LoVo (cell line): ENCODE measurements at places on chromosomes 5 and 9.

DNA sequence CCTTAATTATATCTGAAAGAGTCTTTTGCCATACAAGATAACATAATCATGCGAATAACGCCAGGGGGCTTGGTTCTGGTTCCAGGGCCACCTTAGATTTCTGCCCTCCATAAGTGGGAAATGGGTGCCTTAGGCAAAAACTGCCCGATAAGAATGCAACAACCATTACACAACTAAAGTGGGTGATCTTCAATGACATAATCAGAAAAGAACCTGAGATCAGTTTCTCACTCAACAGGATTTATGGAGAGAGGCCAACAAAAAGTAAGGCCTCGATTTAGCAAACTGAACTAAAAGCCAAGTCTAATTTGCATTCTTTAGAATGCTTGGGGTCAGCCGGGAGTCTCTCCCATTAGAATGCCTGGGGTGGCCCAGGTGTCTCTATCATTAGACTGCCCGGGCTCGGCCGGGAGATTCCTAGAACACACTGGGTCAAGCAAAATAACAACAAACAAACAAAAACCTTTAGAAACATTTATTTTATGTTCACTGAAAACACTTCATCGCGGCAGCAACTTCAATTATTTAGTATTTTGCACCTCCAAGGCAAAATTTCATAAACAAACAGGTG is 194.8 kb downstream of the AUH start:
- no peak for DNase-seq

- DNase-seq = no peak
These were observed 4.8 kb downstream of the USP20 start for GRCh38 chr9:129840034-129840433.

DNA sequence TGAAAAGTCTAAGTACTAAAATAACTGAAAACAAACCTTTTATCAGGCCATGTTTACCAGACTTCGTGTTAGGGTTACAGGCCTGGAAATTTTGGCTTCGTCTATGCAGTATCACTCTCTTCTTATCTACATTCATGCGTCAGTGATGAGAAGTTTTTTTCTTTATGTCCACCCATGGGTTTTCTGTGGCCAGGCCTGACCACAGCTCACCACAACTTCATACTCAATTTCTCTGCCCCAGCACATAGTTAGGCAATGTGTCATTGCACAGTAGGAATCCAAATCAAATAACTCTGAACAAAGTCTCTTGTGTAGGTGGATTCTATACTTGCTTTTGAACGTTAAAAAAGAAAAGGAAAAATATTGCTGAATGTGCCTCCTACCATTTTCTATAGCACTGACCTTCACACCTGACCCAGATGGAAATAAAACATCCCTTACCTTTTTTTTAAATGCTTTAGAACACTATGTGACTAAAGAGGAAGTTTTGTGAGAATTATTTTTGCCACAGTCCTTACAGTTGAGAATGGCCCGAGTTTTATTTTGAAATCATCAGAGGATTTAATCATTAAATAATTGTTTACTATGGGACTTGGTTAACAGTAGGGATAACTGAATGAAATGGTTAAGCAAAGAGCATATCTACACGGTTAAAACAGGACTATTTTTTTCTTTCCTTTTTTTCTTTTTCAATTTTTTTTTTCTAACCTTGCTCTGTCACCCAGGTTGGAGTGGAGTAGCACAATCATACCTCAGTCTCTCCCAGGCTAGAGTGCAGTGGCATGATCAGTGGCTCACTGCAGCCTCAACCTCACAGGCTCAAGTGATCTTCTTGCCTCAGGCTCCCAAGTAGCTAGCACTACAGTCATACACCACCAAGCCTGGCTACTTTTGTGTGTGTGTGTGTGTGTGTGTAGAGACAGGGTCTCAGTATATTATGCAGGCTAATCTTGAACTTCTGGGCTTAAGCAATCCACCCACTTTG is 1247.0 kb upstream of the ACO1 start:
- peak; percentile 62 for DNase-seq

DNA sequence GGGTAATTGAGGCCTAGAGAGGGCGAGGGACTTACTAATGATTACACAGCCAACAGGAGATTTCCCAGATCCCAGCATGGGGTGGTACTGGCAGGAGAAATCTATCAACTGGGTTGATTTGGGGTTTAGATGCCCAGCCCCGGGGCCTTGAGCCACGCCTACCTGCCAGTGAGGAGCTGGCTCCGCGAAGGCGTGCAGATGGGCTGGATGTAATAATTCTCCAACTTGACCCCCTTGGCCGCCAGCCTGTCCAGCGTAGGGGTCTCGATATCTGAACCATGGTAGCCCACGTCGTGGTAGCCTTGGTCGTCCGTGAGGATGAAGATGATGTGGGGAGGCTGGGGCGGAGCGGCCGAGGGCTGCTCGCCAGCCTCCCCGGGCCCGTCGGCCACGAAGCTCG is 804 bp downstream of the ARSI start:
- DNase-seq = no peak

DNA sequence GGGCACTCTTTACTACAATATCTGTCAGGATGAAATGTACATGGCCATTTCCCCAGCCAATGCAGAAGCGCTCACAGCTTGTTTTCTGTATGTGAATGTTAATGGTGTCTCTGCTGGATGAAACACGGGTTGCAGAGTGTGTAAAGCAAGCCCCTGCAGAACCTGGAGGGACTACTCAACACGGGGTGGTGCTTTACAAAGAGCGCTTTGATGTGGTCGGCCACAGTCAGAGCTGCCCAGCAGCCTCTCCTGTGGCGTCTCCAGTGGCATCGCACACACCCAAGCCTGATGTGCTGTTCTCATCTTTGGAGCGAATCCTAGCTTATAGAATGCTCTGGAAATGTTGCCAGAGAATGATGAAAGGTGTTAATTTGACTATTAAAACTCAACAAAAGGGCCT is 162.7 kb upstream of the NFIL3 start:
- DNase-seq = no peak

- DNase-seq = no peak
These were observed 75.0 kb downstream of the TLE1 start for GRCh38 chr9:81614335-81614734.

GRCh38 chr9:77827104-77827784 is 179.1 kb upstream of the GNA14 start:
- no peak for DNase-seq

DNA sequence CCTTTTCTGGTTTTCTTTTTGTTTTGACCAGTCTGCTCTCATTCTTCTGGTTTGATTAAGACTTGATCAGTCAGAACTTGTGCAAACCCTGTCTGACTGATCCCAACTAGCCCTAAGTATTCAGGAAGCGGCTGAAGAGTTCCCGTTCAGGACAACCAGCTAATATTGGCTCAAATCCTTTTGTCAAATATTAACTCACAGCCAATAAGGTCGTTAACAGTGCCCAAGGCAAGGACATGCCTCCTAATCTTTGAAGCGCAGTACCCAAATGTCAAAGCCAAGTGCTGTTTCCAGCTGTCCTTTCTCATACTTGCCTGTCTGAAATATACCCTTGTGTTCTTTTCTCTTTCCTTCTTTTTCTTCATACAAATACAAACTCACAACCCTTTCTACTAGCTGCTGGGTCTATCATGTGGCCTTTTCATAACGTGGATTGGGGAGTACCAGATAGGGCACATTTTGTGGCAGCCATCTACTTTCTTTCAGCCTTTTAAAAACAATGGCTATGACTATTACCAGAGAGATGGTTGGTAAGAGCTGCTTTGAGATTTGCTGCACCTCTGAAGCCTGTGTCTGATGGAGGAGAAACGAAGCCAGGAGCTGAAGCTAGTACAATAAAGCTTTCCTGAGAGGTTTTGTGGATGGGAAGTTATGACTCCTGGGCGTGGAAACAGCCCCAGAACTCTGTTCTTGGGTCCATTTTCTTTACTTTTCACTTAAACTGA is 266.4 kb upstream of the ZNF608 start:
- no peak for DNase-seq

GRCh38 chr9:33378121-33378795 is 24.1 kb downstream of the AQP7 start:
- DNase-seq = no peak

- DNase-seq = no peak
These were observed 49.1 kb downstream of the GABRA1 start for GRCh38 chr5:161897033-161897432.

DNA sequence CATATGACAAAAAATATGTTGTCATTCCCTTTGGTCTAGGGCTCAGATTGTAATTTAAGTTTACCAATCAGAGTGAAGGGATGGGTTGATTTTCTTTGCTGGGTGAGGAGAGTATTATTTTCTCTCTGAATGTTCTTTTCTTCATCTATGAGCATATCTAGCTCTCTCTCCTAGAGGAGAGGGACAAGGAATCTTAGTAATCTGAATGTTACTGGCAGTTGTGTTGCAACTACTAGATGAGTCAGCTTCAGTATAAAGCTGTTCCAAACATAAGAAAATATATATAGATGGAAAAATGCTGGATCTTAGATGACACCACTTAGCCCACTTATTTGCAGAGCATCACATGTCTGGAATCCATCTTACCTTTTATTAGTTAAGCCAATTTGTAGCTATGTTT is 259.3 kb downstream of the TUSC1 start:
- no peak for DNase-seq

- no peak for DNase-seq
These were observed 223.0 kb downstream of the IRX1 start for GRCh38 chr5:3818624-3819023.

DNA sequence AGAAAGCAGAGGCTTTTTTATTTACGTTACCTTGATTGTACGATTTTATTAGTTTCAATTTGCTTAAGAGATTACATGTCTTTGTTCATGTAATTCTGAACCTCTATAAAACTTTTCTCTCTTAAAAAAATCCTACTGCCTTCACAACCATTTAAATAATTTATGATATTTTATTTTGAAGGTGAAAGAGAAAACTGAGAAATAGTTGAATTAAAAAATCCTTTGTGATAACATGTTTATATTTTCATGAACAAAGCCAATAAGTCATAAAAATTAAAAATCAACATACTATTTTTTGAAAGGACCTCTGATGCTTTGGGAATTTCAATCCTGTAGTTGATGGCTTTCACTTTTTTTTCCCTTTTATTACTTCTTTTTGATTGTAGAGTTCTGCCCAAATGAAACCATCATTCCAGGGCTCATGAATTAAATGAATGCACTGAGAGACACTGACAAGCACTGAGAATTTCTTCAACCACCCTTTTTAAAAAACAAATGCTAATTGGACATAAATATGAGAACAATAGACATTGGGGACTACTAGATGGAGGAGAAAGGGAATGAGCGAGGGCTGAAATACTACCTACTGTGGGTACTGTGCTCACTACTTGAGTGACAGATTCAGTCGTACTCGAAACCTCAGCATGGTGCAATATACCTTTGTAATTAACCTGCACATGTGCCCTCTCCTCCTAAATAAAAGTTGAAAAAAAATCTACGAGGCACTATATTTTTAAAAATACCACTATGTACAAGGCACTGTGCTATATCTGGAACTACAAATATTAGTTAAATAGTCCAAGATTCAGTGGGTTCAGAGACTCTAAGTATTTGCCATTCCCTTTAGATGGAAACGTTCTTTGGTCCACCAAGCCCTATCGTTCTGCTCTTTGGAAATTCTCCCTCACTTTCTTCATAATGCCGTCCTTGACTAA is 5.9 kb downstream of the CDKN2A start:
- no peak for DNase-seq

- DNase-seq = no peak
These were observed 81.3 kb upstream of the PRR16 start for GRCh38 chr5:120382833-120383232.

- DNase-seq = no peak
These were observed 82.0 kb downstream of the PHF2 start for GRCh38 chr9:93658184-93658925.

- no peak for DNase-seq
These were observed 17.5 kb downstream of the TNIP1 start for GRCh38 chr5:151063142-151063989.

DNA sequence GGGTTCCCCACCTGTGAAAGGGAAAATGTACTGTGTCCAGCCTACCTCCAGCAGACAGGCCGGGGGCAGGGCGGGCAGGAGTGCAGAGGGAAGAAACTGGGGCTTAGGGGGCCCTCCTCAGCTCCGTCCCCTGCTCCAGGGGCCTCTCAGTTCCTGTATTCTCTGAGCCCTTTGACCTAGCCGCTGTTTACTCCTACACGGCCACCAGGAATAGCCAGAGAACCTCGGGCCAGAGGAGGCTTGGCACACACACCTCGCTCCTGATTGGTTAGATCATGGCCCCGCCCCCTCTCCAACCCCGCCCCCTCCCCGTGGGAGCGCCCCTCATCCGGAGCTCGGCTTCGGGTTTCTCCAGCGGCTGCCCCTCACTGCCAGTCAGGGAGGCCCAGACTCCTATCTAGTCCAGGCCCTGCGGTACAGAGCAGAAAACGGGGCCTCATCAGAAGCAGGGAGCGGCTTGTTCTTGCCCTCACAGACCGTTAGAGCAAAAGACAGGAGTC is 2.2 kb downstream of the ST6GALNAC6 start:
- no peak for DNase-seq

DNA sequence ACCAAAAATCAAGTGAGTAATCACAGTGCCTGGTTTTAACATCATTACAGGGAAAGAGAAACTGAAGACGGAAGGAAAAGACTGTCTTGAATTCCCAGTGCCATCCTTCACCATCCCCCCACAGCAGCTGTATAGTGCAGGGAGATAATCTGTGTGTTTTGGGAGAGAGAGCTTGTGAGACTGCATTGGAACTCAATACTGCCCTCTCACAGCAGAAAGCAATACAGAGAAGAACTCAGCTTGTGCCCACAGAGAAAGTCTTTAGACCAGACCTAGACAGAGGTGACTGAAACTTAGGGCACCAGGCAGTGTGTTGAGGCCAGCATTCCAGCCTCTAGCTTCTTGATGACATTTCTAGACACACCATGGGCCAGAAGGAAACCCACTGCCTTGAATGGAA is 754.7 kb upstream of the CDH6 start:
- DNase-seq = no peak

DNA sequence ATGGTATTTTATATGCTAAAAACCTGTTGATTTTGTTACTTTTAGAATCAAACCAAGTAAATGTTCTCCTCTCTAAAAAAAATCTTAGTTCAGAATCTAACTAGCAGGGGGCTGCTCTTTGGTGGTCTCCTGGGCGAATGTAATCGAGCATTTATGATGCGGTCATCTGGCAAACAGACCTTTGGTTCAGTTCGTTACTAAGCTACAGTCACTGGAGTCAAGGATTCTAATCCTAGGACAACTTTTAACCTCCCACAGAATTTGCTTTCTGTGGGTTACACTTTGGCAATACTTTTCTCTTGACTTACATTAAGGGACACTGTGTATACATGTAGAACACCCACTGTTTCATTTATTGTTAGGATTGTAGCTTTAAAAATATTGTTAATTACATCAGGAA is 26.3 kb upstream of the FREM1 start:
- no peak for DNase-seq
